ENCODE measurements at places on chromosomes 16 and 17.

- DNase-seq = no peak
These were observed 695.7 kb downstream of the CDH11 start for GRCh38 chr16:64426131-64426666.

GRCh38 chr16:67215706-67216105 is 11.2 kb upstream of the TMEM208 start:
- DNase-seq = no peak

GRCh38 chr16:89476379-89476778 is 14.0 kb downstream of the ANKRD11 start:
- DNase-seq = no peak

GRCh38 chr16:57571098-57571497 is 28.7 kb downstream of the ADGRG5 start:
- DNase-seq = no peak

GRCh38 chr17:83086199-83086880 is 6.9 kb downstream of the METRNL start:
- DNase-seq = no peak

- DNase-seq = no peak
These were observed 8.3 kb downstream of the ANKRD40 start for GRCh38 chr17:50699410-50699809.

- no peak for DNase-seq
These were observed 1.6 kb downstream of the CISD3 start for GRCh38 chr17:38731526-38732294.

GRCh38 chr16:78705694-78706093 is 606.2 kb downstream of the WWOX start:
- no peak for DNase-seq

- DNase-seq = no peak
These were observed 26.9 kb upstream of the FAM20A start for GRCh38 chr17:68627956-68628575.

- no peak for DNase-seq
These were observed 177.2 kb downstream of the FOXL1 start for GRCh38 chr16:86755571-86756006.

DNA sequence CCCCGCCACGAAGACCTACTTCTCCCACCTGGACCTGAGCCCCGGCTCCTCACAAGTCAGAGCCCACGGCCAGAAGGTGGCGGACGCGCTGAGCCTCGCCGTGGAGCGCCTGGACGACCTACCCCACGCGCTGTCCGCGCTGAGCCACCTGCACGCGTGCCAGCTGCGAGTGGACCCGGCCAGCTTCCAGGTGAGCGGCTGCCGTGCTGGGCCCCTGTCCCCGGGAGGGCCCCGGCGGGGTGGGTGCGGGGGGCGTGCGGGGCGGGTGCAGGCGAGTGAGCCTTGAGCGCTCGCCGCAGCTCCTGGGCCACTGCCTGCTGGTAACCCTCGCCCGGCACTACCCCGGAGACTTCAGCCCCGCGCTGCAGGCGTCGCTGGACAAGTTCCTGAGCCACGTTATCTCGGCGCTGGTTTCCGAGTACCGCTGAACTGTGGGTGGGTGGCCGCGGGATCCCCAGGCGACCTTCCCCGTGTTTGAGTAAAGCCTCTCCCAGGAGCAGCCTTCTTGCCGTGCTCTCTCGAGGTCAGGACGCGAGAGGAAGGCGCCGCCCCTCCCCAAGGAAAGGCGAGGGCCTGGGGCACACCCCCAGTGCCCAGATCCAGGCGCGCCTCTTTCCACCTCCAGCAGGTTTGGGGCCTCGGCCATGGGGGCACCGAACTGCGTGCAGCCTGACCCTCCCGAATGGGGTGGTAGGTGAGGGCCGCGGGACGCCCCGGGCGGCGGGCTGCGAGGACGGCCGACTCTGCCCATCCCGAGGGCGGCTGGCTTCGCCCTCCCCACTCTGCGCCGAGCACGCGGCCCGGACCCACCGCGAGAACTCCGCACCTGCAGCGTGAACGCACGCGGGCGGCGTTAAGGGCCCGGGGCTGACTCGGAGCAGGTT is 664 bp downstream of the HBQ1 start:
- peak; percentile 30 for DNase-seq

GRCh38 chr16:27549464-27549745 is 308 bp downstream of the GTF3C1 start:
- DNase-seq = no peak

GRCh38 chr16:26175944-26176343 is 484.2 kb downstream of the HS3ST4 start:
- DNase-seq = no peak

GRCh38 chr16:8795091-8795490 is 2.3 kb downstream of the TMEM186 start:
- DNase-seq = no peak

- DNase-seq = no peak
These were observed 20.1 kb upstream of the ABCC3 start for GRCh38 chr17:50614471-50615051.

DNA sequence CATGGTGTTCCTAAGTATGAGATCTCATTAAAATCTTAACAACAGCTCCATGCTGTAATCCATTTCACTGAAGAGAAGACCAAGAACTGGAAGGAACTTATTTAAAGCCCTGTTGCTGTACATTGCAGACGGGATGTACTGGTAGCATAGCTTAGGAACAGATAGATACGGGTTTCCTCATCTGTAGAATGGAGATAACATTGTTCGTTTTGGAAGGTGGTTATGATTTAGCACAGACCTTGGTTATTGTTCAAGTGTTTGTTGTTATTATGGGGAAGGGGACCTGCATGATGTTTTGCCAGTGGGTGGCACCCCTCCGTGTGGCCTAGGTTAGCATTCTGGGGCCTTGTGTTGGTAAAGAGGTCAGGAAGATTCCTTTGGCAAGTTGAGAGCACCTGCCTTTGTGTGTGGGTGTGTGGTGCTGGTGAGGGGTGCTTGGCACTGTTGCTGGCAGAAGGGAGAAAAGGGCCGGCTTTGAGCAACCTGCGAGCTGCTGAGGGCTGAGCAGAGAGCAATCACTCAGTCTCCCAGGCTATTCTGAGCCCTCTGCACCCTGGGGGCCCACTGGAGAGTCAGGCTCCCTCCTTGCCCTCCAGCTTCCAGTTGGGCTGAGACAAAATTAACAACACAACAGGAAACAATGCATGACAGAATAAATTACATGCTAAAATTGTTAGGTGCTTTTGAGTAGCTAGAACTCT is 2.3 kb downstream of the TAOK2 start:
- no peak for DNase-seq

DNA sequence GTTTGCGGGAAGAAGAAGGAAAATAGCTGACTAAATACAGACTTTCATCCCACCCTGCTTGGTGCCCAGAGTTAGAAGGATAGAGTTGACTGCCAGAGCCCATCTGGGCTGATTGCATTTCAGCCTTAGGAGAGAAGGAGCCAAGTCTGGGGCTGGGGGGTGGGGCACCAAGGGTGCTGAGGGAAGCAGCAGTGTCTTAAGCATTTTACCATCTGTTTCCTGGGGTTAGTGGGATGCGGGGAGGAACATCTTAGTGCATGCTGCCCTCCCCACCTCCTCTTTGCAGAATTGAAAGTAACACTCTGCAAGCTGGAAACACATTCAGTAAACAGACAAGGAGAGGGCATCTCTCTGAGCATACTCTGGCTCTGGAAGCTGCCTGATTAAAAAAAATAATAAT is 1.5 kb upstream of the ARL5C start:
- DNase-seq = peak; percentile 41
